Heart left ventricle (tissue), 16 donors: ENCODE measurements at places on chromosomes 2 and 18. TPM values are rescaled to one million over a fixed set of nuclear protein-coding genes. Genes with fewer than 3 reads are reported as not detected.

DNA sequence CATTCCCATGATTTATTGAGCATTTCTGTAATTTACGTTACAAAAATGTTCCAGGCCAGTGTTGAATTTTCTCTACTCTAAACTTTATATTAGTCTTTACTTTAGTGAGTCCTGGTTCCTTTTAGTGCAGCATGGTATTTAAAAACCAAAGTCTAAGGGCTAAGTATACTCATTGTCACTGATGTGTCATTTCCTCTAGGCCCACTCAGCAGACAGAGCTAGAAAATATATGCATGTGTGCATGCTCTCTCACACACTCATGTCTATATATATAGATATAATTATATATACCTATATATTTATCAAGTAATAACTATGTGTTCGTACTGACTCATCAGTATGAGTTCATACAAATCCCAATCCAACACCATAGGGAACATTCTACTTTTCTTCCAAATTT lies 132.5 kb upstream of the SLC8A1 start:
- DNase-seq = no peak

Gene SP100
- 57.2 TPM for total RNA-seq

- no peak for DNase-seq
These were observed 37.7 kb downstream of the INPP4A start for GRCh38 chr2:98482362-98482761.

DNA sequence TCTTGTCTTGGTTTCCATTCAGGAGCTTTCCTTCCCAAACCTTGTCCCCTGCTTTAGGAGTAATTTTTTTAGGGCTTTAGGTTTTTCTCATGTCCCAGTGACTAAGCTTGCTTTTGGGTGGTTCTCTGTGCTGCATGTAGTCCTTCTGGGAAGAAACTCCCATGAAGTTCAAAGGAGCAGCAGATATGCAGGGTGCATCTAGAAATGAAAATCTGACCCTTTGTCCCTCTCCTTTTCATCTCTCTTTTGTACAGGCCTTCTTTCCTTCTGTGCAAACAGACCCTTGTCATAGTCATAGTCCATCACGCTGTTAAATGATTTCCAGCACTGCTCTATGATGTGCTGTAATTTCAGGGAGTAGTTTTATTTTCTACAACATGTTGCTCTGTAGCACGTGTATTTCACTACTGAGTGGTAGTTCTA lies 20.4 kb downstream of the FMNL2 start:
- DNase-seq = no peak

- DNase-seq = no peak
These were observed 224.7 kb downstream of the SLC8A1 start for GRCh38 chr2:40227210-40227609.

Gene TMEM37
- total RNA-seq = 13.4 TPM

GRCh38 chr2:144084114-144084661 lies 435.7 kb downstream of the ZEB2 start:
- DNase-seq = no peak

Gene GPBAR1
- 4.4 TPM for total RNA-seq

DNA sequence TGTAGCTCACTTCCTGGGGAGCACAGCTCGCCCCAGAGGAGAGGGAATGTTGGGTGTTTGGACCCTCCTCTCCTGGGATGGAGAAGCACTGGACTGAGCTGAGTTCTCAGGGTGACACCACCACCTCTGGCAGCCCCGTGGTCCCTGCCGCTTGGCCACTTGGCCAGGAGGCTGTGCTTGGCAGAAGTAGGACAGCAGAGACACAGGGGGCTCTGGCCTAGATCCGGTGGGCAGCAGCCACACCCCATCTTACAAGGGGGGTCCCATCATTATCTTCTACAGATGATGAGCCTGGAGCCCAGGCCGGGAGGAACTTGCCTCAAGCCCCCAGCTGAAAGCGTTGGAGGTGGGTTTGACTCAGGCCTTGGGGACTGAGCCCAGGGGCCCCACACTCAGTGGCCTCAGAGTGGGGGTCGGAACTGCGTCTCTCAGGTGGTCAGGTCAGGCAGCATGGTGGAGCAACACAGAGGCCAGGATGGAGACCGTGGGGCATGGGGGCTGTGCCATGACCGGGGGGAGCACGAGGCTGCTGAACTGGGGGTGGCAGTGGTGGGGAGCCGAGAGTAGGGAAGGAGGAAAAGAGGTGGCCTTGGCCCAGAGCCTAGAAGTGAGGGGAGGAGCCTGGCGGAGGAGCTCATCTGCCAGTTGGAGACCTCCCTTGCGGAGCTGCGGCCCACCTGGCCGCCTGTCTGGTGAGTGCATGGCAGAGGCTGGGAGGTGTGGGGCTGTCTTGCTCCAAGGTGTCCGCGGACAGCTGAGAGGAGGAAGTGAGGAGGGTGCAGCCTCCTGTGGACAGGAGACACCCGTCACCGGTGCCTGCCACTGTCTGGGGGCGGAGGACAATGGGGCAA lies 63.6 kb upstream of the HDAC4 start:
- no peak for DNase-seq

Gene EML4
- 5.6 TPM for total RNA-seq

Gene SNORC
- 0.38 TPM for total RNA-seq

DNA sequence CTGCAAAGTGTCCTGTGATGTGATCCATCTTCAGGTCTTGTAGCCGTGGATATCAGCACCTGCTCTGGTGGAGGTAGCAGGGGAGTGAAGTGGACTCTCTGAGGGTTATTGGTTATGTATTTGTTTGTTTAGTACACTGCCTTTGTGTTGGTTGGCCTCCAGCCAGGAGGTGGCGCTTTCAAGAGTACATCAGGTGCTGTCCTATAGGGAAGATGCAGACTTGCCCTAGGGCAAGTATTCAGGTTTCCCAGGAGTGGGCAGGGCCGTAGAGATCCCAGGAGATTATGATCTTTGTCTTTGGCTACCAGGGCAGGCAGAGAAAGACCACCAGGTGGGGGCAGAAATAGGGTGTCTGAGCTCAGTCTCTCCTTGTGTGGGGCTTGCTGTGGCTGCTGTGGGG lies 411.8 kb downstream of the SOX11 start:
- no peak for DNase-seq

- DNase-seq = no peak
These were observed 263.3 kb upstream of the PKDCC start for GRCh38 chr2:41784496-41784895.

GRCh38 chr2:27264253-27264752 lies 1.5 kb upstream of the SLC30A3 start:
- DNase-seq = no peak

GRCh38 chr2:73920577-73921545 lies 5.8 kb upstream of the DGUOK start:
- DNase-seq = no peak

GRCh38 chr2:219506802-219507526 lies 7.3 kb upstream of the ASIC4 start:
- DNase-seq = no peak

Gene ACVR1C
- total RNA-seq = 0.14 TPM

GRCh38 chr2:218282173-218282991 lies 9.9 kb downstream of the TMBIM1 start:
- no peak for DNase-seq

- no peak for DNase-seq
These were observed 187.1 kb upstream of the PIK3C3 start for GRCh38 chr18:41767960-41768359.

GRCh38 chr18:22177327-22177871 lies 8.0 kb downstream of the GATA6 start:
- DNase-seq = no peak

DNA sequence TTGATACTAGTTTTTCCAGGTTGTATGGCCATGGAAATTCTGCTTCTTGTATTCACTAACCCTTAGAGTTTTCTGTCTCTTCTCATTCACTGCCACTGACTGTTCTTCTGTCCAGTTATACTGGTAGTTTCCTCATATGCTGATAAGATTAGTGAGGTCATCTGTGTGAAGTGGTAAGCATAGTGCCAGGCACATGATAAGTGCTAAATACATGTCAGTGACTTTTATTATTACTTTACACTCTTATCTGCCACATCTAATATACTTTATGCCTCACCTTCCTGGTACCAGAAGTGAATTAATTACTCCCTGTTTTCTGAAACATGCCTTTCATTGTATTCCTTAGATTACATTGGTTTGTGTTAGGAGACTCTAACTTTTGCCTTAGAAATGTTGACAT lies 91.3 kb downstream of the NBEAL1 start:
- DNase-seq = no peak

Gene LPIN2
- total RNA-seq = 10.9 TPM

DNA sequence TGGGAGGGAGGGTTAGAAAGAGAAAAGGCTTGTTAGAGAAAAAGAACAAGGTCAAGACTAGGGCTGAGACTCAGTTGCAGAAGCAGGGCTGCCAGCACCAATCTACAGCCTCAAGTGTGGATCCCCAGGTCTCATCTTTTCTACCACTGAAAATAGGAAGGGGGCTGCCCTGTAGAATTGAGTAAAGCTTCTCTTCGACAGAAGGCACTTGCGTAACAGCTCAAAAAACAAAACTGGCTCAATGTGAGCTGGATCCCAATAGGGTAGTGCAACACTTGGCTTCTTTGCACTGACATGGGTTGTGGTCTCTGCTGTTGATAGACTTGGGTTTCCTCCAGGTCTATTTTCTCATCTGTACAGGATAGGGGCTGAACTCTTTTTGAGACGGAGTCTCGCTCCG lies 1.8 kb upstream of the MPV17 start:
- no peak for DNase-seq

Gene DNAJC5G
- total RNA-seq = 1.3 TPM

Gene ARL6IP6
- total RNA-seq = 6.0 TPM

DNA sequence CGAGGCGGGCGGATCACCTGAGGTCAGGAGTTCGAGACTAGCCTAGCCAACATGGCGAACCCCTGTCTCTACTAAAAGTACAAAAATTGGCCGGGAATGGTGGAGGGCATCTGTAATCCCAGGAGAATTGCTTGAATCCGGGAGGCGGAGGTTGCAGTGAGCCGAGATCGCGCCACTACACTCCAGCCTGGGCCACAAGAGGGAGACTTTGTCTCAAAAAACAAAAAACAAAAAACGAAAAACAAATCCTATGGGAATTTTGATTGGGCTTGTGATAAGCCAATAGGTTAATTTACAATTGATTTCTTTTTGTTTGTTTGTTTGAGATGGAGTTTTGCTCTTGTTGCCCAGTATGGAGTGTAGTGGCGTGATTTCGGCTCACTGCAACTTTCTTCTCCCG lies 24.2 kb upstream of the TOGARAM2 start:
- no peak for DNase-seq

Gene TRIM43
- total RNA-seq = not detected

Gene LRP2
- 0.13 TPM for total RNA-seq

DNA sequence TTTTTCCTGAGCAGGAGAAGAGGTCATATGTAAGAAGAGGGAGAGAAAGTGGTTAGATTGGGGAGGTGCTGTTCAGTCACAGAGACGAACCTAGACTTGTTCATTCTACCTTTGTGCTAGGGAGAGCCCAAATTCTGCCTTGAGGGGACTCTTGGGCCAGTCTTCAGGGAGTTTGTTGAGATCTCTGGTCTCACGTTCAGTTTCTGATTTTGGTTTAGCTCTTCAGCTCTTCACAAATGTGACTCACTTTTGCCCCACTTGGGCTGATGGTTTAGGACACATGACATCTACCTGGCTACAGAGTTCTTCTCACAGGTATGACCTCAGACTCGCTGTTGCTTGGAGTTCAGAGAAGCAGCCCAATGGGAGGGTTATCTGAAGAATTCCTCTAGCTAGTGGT lies 49.2 kb upstream of the DARS1 start:
- no peak for DNase-seq

DNA sequence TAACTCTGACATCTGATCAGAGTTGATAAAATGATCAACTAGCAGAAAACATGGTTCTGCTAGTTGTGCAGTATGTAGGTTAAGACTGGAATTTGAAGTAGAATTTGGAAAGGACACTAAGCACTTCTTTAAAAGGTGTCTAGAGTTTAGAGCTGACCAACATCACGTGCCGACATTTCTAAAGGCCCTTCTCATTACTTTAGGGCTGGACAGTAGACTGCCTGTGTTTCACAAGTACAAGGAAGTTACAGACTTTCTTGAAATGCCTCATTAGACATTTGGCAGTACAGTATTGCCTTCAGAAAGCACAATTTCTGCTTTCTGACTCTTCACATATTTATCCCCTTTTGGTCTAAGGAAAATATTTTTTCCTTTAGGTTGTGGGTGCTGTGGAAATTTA lies 255.3 kb downstream of the ZNF385B start:
- no peak for DNase-seq

DNA sequence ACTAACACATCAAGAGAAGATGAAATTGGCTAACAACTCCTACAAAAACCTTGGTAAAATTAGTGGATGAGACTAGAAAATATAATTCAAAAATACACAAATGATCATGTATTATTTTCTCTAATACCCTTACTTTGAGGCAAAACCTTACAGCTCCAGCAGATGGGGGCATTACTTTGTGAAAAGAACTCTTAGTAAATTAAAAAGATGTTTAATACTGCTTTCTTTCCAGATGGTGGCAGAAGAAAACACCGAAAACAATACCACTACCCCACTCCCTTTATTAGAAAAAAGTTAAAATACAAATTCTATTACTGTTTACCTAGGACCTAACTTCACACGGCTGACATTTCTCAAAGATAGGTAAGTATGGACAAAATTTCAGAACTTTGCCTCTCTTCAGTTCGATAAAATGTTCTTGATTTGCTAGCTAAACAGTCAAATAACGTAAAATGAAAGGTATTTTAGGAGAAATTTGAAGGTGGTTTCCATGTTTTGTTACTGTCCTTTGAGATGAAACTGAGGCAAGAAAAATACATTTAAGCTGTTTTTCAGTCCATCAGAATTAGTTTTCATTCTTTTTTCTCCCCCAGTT lies 30.6 kb downstream of the ORC4 start:
- no peak for DNase-seq

DNA sequence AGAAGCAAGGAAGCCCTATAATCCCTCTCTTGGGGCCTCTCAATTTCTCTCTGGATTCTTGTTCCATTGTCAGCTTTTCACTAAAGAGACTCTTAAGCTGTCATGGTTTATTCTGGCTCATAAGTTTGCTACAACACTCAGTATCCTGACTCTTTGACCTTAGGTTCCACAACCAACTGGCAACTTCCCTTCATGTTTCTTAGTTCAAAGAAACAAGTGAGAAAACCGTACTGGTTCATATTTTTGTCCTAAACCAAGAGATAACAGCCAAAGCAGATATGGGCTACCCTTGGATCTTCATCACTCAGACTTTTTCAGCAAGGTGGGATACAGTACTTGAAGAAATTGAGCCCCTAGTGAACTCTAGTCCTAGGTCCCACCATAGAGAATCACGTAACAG lies 109.9 kb upstream of the CRIM1 start:
- no peak for DNase-seq

- DNase-seq = no peak
These were observed 163.0 kb downstream of the TMEM200C start for GRCh38 chr18:5732318-5732717.

GRCh38 chr2:77566131-77566530 lies 44.0 kb upstream of the LRRTM4 start:
- DNase-seq = no peak

Gene SLC14A1
- total RNA-seq = 19.4 TPM

DNA sequence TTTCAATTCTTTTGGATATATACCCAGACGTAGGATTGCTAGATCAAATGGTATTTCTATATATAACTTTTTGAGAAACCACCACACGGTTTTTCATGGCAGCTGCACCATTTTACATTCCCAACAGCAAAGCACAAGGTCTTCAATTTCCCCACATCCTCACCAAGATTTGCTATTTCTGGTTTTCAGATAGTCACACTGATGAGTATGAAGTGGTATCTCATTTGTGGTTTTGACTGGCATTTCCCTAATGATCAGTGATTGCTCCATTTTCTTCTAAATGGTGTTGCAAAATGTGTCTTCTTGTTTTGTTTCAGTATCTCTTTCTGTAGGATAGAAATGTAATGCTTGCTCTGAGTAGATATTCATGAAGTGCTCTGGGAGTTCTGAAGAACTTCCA lies 52.0 kb downstream of the ANKRD44 start:
- DNase-seq = no peak

GRCh38 chr2:62478093-62478580 lies 27.9 kb downstream of the TMEM17 start:
- DNase-seq = no peak
